ENCODE measurements at places on chromosomes 2 and 18. TPM values are rescaled to one million over a fixed set of nuclear protein-coding genes. Genes with fewer than 3 reads are reported as not detected.

DNA sequence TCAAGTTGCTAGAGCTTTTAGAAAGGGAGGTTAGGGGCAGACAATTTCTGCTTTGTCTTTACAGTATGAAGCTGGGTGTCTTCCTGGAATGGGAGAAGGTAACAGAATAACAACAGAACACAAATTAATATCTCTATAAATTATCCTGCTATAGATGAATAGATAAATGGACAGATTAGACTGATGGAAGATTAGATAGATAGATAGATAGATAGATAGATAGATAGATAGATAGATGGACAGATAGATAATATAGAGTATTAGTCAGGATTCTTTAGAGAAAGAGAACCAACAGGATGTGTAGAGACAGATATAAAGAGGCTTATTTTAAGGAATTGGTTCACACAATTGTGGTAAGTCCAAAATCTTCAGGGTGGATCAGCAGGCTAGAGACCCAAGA is 302.2 kb downstream of the BCL11A start:
- no peak for DNase-seq

DNA sequence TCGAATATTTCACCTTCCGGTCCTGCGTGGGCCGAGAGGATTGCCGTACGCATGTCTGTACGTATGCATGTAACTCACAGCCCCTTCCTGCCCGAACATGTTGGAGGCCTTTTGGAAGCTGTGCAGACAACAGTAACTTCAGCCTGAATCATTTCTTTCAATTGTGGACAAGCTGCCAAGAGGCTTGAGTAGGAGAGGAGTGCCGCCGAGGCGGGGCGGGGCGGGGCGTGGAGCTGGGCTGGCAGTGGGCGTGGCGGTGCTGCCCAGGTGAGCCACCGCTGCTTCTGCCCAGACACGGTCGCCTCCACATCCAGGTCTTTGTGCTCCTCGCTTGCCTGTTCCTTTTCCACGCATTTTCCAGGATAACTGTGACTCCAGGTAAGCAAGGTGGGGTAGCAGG is at the start of gene SERPINB5:
Gene SERPINB5 (plus strand): TSS at position 291 of the 400 bp plus-strand sequence. CDS start 7,471 bp downstream, outside the sequence.
- no peak for DNase-seq

DNA sequence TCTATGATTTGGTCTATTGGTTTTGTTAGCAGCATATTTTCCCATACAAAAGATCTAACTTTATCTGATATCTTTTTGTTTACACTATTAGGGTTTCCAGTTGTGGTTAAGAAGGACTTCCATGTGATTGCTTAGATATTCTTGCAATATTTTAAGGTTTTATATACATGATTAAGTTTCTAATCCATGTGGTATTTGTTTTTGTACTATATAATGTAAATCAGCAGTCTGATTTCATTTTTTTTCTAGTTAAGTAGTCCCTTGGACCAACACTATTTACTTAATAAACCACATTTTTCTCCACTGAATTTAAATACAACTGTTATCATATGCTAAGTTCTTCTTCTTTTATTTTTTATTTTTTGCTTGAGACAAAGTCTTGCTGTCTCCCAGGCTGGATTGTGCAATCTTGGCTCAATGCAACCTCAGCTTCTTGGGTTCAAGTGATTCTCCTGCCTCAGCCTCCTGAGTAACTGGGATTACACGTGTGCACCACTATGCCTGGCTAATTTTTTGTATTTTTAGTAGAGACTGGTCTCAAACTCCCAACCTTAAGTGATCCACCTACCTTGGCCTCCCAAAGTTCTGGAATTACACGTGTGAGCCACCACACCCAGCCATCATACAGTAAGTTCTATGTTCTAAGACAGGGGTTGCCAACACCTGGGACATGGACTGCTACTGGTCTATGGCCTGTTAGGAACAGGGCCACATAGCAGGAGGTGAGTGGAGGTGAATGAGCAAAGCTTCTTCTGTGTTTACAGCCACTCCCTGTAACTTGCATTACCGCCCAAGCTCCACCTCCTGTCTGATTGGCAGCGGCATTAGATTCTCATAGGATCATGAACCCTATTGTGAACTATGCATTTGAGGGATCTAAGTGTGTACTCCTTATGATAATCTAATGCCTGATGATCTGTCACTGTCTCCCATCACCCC is 58.5 kb upstream of the RAB27B start:
- no peak for DNase-seq

- DNase-seq: no peak
Measured at GRCh38 chr2:40299173-40299572, 152.7 kb downstream of the SLC8A1 start.

- DNase-seq: no peak
Measured at GRCh38 chr18:22185771-22186386, 16.5 kb downstream of the GATA6 start.

- no peak for DNase-seq
Measured at GRCh38 chr18:56322406-56322805, 316.0 kb downstream of the TXNL1 start.

DNA sequence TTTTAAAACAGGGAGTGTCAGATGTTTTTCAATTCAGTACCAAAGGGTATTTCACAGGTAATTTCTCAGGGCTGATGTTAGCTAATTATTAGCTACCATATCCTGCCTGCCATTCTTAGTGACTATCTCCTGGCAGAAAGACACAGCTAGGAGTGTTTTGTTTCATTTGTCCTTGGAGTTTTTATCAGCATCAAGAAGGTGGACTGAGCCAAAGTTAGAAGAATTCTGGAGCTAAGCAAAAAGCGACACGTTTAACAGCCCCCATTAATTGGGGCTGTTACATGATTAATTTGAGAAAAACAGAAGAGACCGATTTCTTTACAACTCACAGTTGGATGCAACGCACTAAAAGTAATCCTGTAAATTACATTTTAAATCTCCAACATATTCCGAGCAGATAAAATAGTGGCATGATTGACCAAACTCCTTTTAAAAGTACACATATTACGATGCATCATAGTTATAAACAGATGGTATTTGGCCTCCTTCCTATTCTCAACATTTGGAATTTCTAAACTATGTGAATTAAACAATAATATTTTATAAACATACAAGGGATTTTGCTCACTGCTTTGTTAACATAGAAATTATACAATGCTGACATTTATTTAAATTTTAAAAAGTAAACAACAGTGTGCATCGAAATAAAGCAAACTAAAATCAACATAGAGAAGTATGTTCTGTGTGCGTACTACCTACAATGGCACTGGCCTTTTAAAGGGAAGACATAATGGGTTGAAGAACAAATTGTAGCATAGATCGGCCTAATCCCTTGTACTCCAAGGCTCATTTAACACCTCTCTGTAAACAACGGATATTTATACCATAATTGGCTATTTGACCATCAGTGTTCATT is 585.1 kb downstream of the ZEB2 start:
- no peak for DNase-seq

DNA sequence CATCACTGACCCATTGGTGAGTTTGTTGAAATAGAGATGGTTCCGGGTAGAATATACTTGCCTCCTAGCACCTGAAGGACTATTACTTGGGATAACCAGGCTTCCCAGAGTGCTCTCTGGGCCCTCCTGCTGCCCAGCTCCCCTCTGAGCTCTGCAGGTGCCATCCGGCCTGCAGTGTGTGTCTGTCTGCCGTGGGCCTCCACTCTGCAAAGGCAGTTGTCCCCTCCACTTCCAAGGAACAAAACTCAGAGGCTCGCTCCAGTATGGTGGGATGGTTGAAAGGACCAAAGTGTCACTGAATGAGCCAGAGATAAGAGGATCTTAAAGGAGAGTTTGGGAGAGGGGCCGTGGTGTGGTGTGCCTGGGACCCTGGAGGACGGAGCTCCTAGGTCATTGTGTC is 57.3 kb downstream of the SH3BP4 start:
- DNase-seq: no peak

DNA sequence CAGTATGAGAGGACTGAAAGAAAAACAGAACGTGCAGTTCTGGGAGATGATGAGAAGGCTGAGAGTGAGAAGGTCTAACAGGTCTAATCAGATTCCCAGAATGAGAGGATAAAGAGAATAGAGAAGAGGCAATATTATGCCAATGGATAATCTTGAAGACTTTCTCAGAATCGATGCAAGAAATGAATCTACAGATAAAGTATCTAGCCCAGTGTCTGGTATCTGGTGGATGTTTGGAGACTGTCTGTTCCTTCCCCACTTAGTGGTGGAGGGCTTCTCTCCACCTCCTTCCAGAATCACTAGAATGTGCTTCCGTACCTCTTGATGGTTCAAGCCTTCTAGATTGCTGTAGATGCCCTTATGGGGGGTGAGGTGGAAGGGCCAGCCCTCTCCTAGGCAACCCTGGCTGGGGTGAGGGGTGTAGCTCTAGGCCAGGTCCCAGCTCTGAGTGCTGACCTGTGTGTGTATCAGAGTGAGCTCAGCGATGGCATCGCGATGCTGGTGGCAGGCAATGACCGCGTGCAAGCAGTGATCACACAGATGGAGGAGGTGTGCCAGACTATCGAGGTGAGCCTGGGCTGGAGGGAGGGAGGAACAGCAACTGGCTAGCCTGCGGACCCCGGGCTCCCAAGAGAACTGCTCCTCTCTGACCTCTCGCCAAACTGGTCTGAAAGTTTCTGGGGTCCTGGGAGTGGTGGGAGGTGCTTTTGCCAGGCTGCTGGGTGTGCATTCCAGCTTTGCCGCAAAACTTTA is 3.6 kb downstream of the UCN start:
- DNase-seq: no peak

DNA sequence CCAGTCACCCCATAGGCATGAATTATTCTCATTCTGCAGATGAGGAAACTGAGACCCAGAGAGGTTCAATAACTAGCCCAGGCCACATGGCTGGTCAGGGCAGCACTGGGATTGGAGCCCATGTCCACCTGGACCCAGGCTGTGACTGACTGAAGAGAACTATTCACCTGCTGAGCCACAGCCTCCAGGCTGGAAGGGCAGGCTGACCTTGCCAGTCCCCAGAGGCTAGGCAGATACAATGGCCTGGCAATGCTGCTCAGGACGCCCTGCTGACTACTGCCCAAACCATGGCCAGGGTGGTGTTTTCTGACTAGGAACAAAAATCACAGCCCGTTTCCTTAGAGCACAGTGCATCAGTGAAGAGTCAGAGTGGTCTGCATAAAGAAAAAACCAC is 36.8 kb downstream of the HS6ST1 start:
- no peak for DNase-seq

DNA sequence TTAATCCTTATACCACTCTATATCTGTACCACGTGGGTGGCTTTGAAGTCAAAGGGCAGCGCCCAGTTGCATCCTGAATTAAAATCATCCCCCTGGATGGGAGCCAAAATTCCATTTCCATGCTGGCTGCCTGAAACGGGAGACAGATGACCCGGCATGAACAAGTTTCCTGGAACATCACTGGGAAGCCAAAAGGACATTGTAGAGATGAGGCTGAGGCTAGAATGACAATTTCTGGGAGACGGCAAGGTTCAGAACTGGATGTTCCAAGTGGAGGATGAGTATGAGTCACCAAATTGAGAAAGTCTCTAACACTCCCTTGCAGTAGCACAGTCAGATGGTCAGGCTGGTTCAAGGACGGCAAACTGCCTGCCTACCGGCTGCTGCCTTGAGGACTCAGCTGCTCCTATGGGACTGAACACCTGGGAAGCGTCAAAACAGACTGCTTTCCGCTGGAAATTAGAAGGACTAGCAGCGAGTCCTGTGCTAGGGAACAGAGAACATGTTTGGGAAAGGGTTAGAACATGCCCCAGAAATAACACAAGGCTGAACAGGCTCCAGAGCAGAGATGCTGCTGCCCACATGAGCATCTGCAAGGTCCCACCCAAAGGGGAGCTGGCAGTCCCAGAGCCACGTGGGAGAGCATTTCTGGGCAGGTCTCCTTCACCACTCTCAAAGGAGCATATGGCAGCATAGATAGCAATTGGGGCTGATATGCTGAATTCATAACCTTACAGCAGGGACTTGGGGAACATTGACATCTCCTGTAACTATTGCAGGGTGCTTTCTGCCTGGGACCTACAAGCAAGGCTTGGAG is 32.0 kb downstream of the YPEL5 start:
- no peak for DNase-seq

DNA sequence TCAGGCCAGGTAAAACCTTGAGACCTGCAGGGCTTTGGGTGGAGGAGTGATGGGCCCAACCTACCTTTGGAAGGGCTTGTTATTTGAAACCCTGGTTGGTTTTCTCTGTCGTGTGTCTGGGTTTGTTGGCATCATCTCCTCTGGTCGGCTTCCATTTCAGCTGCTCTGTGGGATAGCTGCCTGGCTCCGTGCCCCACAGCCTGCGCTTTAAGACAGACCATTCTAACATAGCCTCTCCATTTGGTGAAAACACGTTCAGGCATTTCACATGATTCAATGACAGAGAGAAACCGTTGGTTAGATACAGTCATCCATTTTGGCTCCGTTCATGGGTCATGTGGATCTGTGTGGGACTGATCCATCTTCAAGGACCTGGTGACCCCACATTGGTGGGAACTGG is 37.0 kb upstream of the LYPD6B start:
- DNase-seq: no peak

GRCh38 chr2:234422981-234423431 is 73.9 kb downstream of the ARL4C start:
- no peak for DNase-seq

GRCh38 chr2:236529606-236530005 is 40.0 kb upstream of the ACKR3 start:
- no peak for DNase-seq

DNA sequence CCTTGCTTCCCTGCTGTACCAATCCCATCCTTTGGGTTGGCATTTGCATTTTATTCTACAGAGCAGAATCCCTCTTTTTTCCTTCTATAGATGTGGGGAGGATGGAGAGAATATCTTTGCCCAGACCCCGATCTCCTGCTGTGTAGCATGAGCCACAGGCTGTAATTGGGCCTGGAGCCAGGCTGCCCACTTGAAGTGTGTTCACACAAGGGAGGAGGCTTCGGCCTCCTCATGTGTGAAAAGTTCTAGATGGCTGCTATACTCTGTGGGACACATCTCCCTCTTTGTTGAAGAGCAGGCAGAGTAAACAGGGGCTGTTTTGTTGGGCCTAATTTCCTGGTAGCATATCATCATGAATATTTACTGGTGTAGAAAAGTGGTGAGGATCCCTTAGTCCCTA is 126.3 kb downstream of the XRCC5 start:
- DNase-seq: no peak

- DNase-seq: no peak
Measured at GRCh38 chr2:197904446-197904845, 100.1 kb downstream of the PLCL1 start.

GRCh38 chr18:23967321-23968089 is 47.0 kb upstream of the TTC39C start:
- DNase-seq: no peak

DNA sequence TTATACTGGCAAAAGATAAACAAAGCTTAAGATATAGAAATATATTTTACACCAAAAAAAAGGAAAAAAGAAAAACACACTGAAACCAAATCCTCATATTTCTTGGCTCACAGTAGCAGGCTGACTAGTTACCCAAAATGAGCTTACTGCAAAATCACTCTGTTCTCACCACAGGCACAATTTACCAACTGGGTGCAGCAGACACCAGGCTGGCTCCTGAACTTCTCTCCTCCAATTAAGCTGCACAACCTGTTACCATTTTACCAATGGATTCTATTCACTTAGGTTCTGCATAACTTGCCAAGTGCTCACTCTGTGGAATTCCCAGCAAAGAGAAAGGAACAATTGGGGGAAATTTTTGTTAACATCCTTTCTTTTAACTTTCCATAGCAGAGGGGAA is 679.3 kb downstream of the ZEB2 start:
- no peak for DNase-seq

Gene POMC
- total RNA-seq: 0.33 TPM

Gene SEMA4F
- 2.6 TPM for total RNA-seq

Gene SP140L
- 6.1 TPM for total RNA-seq

Gene CIB4
- total RNA-seq: not detected

Gene PPIG
- 23.0 TPM for total RNA-seq

Gene SAG
- not detected for total RNA-seq

Gene TMEM200C
- 3.7 TPM for total RNA-seq

Gene MC2R
- not detected for total RNA-seq

Gene LYPD6
- total RNA-seq: 0.25 TPM

Gene NPHP1
- total RNA-seq: 0.15 TPM

Gene AQP12A
- not detected for total RNA-seq

Measured in left lobe of liver (tissue), 2 donors.